ENCODE measurements at places on chromosomes 12 and 14. TPM values are rescaled to one million over a fixed set of nuclear protein-coding genes. Genes with fewer than 3 reads are reported as not detected.

Gene CCND2
- total RNA-seq, result 25.3 TPM

Gene IL31
- total RNA-seq, result not detected

Gene FGF23
- total RNA-seq, result not detected

Gene SYCP3
- 0.52 TPM for total RNA-seq

Measured in articular chondrocyte of knee joint (primary cell).